ENCODE measurements at places on chromosomes 2 and 18.
A peak's percentile ranks its signal among the peaks of the same experiment; 100 is the strongest.

- peak; percentile 22 for DNase-seq
Measured at GRCh38 chr2:86825693-86826381, 35.1 kb upstream of the CD8A start.

DNA sequence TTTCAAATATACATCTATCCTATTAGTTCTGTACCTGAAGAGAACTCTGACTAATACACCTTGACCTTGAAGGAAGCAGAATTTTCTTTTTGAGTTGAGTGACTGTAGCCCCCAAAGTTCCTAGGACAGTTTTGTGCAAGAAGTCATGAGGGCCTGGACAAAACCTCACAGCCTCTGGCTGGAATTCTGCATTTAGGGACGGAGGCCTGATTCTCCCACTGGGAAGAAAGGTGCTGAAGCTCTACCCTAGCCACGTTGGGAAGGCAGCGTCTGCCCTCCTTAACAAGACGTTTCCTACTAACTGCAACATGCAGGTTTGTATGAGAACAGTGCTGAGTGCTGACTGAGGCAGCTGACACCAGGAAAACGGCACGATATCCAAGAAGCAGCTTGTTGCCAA lies 74.4 kb upstream of the ZCCHC2 start:
- DNase-seq: no peak

- DNase-seq: no peak
Measured at GRCh38 chr18:24762511-24762910, 302.1 kb downstream of the HRH4 start.

- DNase-seq: no peak
Measured at GRCh38 chr2:234251326-234252271, 201.1 kb downstream of the SPP2 start.

GRCh38 chr2:129488376-129488775 lies 491.1 kb upstream of the RAB6C start:
- no peak for DNase-seq

DNA sequence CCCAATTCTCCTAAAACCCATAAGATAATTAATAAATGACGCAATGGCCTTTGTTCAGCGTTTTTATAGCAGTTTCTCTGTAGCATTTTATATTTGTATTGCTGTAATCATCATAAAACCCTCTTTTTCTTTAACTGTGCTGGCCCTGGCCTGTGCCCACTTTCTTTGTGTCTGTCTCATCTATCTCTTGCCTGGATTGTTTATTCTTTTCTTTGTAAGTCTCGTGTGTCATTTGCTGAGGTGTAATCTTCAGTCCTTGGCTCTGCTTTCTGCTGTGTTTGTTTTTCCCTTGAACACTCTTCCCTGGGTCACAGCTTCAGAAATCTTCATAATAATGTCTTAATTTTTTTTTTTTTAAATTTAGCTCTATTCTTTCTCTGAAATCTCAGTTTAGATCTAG lies 525.8 kb upstream of the LINC00305 start:
- DNase-seq: no peak

- DNase-seq: no peak
Measured at GRCh38 chr2:85705680-85706039, 11.5 kb downstream of the GNLY start.

DNA sequence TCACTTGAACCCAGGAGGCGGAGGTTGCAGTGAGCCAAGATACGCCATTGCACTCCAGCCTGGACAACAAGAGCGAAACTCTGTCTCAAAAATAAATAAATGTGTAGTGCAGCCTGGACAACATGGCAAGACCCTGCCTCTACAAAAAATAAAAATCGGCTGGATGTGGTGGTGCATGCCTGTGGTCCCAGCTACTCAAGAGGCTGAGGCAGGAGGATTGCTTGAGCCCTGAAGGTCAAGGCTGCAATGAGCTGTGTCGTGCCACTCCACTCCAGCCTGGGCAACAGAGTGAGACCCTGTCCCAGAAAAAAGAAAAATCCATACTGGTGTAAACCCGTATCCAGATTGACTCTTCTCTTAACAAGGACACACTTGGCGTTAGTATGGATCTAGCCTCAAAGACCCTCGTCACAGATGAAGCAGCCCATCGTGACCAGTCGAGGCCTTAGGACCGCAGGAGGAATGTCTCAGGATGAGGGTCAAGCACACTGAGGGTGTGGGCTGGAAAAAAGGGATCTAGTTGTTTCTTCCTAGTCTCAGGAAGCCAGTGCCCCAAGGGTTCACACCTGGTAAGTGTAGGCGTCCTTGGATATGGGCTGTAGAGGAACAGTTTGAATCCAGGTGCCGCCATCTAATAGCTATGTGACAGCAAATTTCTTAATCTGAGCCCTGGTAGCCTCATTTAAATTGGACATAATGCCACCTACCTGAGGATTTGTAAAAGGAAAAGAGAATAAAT lies 4.0 kb upstream of the GPBAR1 start:
- DNase-seq: no peak

DNA sequence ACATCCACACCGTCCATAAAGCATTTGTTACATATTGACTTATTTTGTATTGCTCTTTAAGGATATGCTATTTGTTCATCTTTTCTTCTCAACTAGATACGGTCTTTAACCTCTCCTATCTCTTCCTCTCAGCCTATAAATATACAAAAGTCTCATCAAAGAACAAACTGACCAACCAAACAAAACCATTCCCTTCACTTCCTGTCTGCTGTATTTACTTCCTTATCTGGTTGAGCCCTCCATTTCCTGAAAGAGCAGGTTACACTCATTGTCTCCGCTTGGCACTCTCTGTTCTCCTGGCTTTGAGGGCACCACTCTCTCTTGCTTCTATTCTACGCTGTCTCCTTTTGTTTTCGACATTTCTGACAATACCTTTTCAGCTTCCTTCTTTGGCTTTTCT lies 431.9 kb upstream of the TCF4 start:
- no peak for DNase-seq

DNA sequence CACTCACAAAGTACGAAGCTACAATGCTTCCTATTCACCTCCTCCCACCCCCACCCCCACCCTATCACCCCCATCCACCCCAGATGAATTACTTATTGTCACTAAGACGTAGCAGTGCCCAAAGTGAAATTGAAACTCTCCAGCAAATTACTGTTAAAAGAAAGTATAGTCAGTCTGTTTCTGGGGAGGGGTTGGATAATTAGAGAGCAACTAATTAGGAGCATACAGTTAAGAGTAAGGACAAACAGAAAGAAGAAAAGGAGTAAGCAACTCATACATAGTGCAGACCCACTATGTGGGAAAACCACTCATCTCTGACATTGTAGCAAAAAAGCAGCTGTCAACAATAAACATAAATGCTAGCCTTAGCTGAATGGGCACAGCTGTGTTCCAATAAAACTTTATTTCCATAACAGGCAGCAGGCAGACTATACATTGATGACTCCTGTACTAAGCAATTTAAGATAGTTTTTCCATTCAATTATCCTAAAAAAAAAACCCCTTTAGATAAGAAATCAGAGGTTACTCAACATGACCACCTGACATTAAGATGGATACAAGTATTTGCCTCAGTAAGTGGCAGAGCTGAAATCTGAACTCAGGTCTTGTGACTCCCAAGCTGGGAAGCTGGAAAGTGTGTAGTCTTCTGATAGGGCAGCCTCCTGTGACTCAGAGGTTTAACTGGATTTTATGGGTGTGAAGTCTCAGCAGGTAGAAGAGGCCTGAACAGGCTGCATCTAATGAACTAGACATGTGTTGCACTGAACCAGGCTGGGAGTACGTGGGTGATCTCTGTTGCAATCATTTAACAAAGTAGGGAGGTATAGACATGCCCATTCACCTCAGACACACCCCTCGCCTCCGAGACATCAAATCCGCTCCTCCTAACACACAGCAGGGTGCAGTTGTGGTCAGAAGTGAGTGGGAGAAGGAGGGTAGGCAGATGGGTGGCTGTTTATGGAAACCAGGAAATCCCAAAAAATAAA lies 171.8 kb upstream of the KLF7 start:
- DNase-seq: no peak

GRCh38 chr2:101942851-101943250 lies 48.9 kb upstream of the IL1R2 start:
- no peak for DNase-seq

DNA sequence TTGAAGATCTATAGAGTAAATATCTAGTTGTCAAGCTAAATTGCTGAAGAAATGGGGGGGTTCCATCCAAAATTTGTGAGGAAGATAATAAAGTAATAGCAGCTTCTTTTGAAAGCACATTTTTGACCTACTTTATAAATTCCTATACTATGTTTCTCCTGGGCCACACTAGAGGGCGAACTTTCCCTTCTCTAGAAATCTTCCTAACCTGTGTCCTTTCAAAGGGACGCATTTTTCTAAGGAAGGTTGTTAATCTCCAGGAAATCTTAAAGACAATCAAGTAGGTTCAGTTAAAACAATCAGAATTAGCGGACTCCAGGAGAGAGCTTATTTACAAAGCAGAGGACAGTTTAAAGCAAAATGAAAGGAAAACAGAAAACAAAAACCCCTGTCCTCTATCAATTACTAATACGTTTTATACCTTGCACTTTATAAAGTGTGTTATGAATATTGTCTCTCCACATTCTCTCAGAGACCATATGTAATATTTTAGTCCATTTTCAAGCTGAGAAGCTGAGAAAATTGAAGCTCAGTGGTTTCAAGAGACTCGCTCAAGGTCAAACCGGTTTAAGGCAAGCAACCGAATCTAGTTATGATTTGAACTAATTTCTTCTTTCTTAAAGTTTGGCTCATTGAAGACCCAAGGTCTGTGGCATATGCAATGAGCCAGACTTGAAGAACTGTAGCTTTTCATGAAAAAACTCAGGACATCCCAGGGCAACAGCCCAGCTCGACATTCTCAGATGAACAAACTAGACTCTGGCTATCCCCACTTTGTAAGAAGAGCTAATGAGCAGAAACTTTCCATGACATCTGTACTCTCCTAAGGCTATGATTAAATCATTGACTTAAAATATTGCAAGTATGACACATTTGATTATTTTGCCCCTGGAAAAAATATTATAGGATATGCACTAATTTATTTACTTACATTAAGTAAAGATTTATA lies 273.6 kb downstream of the PAX3 start:
- DNase-seq: no peak

GRCh38 chr18:70417847-70418246 lies 129.0 kb downstream of the SOCS6 start:
- DNase-seq: no peak

GRCh38 chr2:127046579-127046978 lies 60.4 kb downstream of the BIN1 start:
- no peak for DNase-seq

- no peak for DNase-seq
Measured at GRCh38 chr2:127424598-127425520, 6.6 kb downstream of the PROC start.

GRCh38 chr2:225354281-225354774 lies 45.2 kb upstream of the NYAP2 start:
- DNase-seq: no peak

DNA sequence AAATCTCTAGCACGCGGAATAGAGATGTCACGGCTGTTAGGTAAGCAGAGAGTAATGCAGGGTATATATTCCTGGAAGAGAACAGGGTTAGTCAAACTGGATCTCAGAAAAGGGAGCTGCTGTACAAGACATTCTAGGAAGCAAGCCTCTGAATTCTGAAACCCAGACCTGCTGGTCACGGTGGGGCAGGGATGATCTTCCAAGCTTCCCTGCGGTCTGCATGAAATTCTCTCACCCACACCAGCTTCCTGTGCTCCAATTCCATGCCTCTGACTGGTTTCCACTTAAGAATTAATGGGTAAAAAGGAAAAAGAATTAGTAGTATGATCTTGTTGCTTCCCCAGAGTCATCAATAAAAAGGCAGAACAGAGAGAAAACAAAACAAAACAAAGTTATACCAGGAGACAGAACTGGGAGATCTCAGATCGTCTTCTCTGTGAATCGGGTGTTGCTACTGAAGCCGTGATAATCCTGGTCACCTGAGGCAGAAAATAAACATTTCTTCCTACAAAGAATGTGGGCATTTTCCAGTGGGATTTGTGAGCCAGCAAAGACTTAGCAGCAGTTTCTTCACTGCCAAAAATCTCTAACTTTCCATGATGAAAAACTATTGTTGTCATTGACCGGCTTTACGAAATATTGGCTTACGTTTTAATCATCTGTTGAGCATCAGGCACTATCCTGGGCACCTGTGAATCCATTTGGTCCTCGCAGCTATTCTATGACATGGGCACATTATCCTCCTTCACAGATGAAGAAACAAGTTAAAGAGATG lies 5.3 kb upstream of the CYP27C1 start:
- no peak for DNase-seq

GRCh38 chr2:237170020-237170419 lies 84.3 kb downstream of the COPS8 start:
- DNase-seq: no peak

DNA sequence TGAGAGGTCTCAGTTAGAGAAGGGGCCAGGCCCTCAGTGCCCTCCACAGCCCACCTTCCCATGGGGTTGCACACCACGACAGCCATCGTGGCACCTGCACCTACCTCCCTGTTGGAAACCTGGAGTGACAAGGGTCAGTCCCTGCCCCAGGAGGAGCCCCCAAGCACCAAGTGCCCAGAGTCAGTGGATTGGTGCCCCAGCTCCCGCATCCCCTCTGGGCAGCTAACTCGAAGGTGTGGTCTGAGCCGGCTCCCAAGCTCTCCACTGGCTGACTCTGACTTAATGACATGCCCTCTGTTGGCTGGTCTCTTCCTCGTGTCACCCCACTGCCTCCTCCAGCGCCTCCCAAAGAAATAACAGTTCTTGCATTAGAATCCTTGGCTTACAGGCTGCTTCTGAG lies 116.4 kb downstream of the NDUFA10 start:
- no peak for DNase-seq

DNA sequence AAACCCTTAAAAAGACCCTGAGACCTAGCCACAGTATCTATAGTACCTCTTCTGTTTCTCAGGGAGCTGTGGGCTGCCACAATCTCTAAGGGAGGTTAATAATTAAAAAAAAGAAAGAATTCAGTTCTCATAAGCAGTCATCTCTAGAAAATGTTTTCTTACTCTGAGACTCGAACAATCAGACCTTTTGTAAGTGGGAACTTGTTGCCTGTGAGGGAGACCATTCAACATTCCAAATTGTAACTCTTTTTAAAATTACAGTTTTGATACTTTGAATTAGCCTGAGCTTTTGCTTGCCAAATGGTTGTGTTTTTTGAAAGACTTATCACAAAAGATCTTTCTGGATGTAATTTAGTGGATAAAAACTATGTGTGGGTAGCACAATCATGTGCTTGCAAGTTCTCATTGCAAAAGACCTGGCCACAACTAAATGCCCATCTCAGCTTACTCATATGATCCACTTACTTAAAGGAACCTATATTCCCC lies 33.3 kb downstream of the IL1R2 start:
- DNase-seq: no peak

- DNase-seq: no peak
Measured at GRCh38 chr2:144083211-144083610, 436.7 kb downstream of the ZEB2 start.

DNA sequence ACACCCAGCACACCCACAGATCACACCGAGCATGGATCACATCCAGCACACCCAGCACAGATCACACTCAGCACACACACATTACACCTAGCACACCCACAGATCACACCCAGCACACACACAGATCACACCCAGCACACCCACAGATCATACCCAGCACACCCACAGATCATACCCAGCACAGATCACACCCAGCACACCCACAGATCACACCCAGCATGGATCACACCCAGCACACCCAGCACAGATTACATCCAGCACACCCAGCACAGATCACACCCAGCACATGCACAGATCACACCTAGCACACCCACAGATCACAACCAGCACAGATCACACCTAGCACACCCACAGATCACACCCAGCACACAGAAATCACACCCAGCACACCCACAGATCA lies 118.6 kb downstream of the DYSF start:
- no peak for DNase-seq
